CD4-positive, alpha-beta T cell treated with Interleukin-4 for 1 hour (primary cell): ENCODE measurements at places on chromosomes 12 and 14.

GRCh38 chr12:93974252-93974651, 174.1 kb upstream of the PLXNC1 start:
- no peak for DNase-seq

DNA sequence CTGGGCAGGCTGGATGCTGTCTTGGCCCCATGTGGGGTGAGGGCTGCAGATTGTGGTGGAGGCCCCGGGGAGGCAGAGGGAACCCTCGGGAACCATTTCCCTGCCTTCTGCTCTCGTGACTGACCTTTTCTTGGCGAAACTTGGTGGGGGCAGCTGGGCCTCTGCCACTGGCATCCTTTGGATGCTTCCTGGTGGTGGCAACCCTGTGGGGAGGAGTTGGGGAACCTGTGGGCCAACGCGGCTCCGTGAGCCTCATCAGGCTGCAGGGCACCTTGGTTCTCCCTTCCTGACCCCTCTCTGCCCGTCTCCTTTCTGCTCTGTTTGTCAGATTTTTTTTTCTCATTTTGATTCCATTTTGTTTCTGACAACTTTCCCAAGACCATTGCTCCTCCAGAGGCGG, 14.4 kb downstream of the TMEM121 start:
- DNase-seq, result no peak

GRCh38 chr12:31230004-31230403, 95.9 kb downstream of the SINHCAF start:
- DNase-seq, result no peak

DNA sequence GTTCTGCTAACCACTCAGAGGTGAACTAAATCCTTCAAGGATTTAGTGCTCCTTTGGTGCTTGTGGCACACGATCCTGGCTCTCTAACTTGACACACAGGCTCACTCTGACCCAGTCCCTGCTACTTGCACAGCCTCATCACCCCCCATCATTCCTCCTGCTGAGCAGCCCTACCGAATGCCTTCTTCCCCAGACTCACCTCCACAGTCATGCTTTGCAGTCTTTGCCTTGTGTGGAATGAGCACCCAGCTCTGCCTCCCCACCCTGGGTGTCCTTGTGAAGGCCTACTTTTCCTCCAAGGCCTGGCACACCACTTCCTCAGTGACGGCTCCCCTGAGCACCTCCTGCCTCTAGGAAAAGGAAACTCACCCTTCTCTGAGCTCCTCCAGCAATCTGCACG, 7.9 kb upstream of the TINF2 start:
- no peak for DNase-seq

- no peak for DNase-seq
These were observed 215.6 kb upstream of the USP15 start for GRCh38 chr12:62044450-62045135.

DNA sequence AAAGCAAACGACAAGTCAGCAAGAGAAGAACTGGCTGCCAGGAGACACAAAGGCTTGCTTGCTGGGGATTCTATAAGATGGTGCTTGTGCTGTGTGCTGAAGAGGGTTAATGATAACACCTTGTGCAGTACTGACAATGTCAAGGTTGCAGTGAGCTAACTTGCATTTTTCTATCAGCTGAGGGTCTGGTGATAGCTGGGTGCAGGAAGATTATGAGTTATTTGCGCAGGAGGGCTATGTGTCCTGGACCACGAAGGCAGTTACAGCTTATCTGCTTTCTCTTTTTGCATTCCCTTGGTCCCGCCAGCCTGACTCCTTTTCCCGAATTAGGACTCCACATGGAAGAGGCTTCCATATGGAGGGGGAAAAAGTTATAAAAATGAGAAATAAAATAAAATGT, 42.4 kb downstream of the R3HDM2 start:
- no peak for DNase-seq

DNA sequence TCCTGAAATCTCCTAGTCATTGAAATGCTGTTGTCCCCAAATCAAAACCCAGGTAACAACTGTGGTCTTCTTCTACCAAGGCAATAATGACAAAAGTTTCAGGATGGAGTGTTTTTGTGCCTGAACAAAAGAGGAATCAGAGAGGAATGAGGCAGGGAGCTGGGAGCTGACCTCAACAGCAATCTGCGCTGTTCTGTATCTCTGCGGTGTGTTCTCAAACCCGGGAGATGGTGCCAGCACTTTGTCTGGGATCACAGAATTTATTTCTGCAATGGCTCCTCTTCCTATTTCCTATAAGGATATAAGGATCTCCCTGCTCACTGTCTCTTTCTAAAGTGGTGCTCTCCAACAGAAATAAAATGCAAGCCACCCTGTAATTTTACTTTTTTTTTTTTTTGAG, 449 bp upstream of the GLT8D2 start:
- DNase-seq, result no peak

DNA sequence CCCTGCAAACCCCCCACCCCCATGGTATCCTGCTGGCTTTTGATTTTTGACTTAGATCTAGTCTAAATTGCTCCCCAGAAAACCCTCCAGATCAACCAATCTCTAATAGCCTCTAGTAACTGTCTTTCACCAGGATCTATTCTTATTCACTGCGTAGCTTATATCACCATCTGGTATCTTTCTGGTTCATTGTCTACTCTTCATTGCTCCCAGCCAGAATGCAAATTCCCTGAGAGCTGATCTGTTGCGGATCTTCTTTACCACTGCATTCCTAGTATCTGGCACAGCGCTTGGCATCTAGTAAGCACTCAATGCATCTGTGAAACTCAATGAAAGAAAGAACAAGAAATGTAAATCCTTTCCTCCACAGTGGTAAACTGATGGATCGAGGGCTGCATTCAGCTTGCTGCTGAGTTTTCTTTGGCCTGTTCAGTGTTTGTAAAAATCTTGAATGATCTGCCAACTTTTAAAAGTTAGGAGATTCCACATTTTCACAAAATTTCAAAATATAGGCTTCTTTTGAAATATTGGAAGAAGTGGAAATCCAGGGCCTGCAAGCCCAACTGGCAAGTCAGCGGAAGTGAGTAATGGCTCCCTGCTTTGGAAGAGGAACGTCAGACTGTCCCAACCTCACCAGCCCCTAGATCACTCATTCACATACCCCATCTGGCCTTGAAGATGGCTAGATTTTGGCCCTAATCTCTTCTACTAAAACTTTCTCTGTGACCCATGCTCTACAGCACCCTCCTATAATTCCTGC, 274.2 kb downstream of the SSPN start:
- DNase-seq, result no peak

DNA sequence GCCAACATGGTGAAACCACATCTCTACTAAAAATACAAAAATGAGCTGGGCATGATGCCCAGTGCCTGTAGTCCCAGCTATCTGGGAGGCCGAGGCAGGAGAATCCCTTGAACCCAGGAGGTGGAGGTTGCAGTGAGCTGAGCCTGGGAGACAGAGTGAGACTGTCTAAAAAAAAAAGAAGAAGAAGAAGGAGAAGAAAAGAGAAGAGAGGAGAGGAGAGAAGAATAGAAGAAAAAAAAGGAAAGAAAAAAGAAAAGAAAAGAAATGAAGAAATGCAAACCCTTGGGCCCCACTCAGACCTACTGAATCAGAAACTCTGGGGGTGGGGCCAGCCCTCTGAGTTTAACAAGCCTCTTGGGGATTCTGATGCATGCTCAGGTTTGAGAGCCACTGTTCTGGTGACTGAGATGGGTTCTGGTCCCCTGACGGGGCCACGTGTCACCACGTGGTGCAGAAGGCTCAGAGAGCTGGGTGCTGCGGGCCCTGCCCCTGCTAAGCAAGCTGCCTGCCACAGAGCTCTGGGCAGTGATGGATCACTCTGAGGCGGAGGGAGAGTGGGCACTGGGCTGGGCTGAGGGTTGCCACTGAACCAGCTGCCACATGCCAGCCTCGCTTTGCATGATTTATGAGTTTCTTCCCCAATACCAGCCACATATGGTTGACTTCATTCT, 37.5 kb downstream of the ERH start:
- no peak for DNase-seq

GRCh38 chr12:92118826-92119536, 26.7 kb downstream of the BTG1 start:
- no peak for DNase-seq

- no peak for DNase-seq
These were observed 71.9 kb upstream of the HOXC13 start for GRCh38 chr12:53866727-53867126.

DNA sequence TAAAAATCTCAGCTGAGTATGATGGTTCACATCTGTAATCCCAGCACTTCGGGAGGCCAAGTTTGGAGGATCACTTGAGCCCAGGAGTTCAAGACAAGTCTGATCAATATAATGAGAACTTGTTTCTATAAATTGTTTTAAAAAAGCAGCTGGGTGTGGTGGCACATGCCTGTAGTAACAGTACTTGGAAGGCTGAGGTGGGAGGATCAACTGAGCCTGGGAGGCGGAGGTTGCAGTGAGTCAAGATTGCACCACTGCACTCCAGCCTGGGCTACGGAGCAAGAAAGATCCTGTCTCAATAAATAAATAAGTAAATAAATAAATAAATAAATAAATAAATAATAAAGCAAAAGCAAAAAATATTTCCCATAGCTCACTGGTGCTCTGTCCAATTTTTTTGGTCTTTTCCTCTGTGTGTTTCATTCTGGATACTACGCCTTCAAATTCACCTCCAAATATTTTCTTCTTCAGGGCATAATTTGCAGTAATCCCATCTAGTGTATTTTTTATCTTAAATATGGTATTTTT, 32.7 kb upstream of the SNX6 start:
- DNase-seq, result no peak

- no peak for DNase-seq
These were observed 53.7 kb downstream of the PPFIBP1 start for GRCh38 chr12:27577688-27578087.

DNA sequence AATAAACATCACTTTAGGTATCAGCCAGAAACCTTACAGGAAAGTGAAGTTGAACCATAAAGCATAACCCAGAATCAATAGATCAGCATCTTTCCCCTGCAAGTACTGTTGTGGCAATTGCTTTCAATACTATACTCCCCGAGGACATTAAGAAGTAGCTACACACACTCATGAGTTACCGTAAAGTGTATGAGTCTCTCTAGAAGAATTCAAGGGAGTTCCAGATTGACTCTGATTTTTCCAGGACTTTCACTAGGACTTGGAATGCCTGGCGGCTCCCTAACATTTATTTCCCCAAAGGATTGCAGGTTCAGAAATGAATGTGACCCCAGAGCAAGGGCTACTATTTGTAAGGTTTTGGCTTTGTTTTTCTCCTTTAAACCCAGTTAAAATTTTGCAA, 465.4 kb upstream of the MDGA2 start:
- no peak for DNase-seq

- DNase-seq, result no peak
These were observed 35.2 kb downstream of the SLC8B1 start for GRCh38 chr12:113299619-113300237.
